ENCODE measurements at places on chromosomes 3 and 15.

GRCh38 chr15:40838756-40839155 is 5.1 kb upstream of the SPINT1 start:
- DNase-seq: no peak

DNA sequence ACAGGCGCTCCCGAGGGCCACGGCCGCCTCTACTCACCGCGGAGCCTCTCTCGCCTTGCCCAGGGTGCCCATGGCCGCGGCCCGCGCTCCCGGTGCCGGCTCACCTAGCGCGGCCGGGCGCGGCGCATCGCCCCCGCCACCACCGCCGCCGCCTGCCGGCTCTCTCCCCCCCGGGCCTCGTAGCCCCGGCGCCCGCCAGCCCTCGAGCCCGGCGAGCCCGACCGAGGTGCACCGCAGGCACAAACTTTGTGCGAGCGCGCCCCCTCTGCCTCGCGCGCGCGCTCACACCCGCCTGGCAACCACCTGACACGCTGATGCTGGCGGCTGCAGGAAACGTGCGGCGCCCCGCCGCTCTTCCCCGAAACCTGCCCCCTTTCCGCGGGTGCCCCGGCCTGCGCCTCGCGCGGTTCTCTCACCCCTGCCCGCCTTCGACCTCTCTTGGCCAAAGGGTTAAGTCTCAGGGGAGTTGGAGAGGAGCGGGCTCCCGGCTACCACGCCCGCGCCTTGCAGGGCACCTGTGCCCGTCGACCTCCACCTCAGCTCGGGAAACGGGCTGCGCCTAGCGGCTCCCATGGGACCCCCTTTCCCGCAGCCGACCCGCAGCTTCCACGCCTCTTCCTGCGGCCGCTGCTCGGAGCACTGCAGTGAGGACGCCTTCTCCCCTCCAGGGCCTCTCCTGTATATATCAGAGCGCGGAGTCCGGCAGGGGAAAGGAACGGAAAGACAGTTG is at the start of gene RASGRP1:
TSS of gene RASGRP1 (minus strand) at position 258 of the 730 bp plus-strand sequence. CDS start at position 72, 186 bp downstream.
- peak; percentile 45 for DNase-seq

GRCh38 chr15:60070838-60071493 is 66.9 kb downstream of the FOXB1 start:
- peak; percentile 92 for DNase-seq

- DNase-seq: no peak
Measured at GRCh38 chr15:25937796-25938195, 74.7 kb upstream of the ATP10A start.

GRCh38 chr3:30286811-30287210 is 319.6 kb upstream of the TGFBR2 start:
- peak; percentile 39 for DNase-seq

- DNase-seq: peak; percentile 82
Measured at GRCh38 chr3:24128199-24129005, 183.3 kb downstream of the NR1D2 start.

DNA sequence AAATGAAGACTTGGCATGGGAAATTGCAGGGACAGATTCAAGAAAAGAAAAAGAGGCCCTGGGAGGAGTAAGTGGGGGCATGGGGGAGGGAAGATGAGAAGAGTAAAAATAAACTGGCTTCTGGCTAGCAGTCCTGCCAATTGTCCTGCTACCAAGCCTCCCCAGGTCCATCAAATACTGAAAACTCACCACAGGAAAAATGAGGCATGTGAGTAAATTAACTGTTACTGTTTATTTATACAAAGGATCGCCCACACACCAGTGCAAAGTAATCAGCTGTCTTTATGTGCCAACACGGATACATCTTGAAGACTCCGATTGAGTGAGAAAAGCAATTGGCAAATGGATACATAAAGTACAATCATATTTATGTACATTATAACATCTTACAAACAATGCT is 10.7 kb upstream of the KLHL25 start:
- DNase-seq: no peak

DNA sequence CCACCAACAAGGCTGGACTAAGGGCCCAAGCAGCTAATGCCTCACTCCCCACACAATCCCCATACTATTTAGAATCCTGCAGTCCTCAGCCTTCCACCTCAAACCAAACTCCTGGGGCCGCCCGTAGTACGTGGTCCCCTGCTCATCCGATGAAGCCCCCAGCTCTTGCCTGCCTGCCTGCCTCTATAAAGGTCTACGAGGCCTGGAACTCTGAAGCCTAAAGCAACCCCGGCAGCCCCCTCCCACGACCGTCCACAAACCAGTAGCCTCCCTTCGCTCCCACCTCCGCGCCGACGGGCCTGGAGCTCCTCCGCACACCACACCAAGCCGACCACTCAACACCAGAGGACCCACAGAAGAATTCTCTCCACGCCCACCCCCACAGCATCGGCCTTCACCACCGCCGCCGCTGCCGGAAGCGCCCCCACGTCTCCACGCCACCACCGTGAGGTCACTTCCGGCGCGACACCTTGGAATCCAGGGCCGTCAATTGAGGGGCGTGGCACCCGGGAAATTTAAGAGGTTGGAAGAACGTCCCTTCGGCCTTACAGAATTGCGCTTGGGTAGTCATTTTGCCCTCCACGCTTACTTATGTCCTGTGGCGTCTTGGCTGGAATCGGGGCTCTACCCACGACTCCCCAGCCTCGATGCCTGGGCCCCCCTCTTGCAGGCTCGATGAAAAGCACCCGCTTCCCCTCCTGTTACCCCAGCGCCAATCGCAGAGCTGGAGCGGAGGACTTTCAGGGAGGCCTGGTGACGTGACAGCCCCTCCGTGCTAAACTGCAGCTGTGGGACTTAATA is at the start of gene EDC3:
TSS of gene EDC3 (minus strand) at position 428 of the 801 bp plus-strand sequence. CDS start 20,900 bp downstream, outside the sequence.
- peak; percentile 84 for DNase-seq

GRCh38 chr3:138833899-138834595 is 681 bp downstream of the PIK3CB start:
- peak; percentile 18 for DNase-seq

- DNase-seq: no peak
Measured at GRCh38 chr3:46132565-46132964, 75.5 kb downstream of the CCR1 start.

GRCh38 chr3:173743111-173743510 is 345.6 kb downstream of the NLGN1 start:
- DNase-seq: peak; percentile 43

GRCh38 chr3:153978006-153978405 is 143.2 kb upstream of the ARHGEF26 start:
- DNase-seq: no peak

GRCh38 chr3:123949641-123950040 is 11.4 kb downstream of the CCDC14 start:
- peak; percentile 42 for DNase-seq

DNA sequence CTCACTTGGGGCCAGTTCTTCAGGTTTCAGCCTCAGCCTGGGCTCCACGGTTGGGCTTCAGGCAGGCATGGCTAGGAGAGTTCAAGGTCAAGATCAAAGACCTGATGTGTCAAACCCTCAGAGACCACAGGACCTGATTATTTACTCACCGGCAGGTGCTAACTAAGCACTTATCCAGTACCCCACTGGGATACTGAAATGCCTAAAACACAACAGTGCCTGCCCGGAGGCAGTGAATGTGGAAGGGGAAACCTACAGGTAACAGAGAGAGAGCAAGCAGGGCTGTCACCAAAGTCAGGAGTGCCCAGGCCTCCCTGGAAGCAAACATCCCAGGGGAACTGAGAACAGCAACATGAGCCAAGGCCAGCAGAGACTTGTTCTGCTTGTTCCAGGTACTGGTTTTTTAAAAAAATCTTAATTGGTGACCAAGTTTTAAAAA is 6.7 kb downstream of the IDH2 start:
- no peak for DNase-seq

DNA sequence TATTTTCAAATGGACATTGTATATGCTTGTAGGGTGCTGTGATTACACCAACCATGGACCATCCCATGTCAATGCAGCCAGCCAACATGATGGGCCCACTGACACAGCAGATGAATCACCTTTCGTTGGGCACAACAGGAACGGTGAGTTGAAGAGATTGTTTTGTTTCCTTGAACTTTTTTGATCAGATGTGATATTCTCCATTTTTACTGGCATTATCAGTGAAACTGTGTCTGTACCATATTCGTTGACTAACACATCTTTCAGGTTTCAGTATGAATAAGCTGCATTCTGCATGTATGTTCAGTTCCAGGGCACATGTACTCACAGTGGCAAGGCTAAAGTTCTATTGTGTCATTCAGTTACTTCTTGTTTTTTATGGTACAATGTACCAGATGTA is 655.2 kb downstream of the RBMS3 start:
- DNase-seq: no peak

GRCh38 chr3:107235193-107235927 is 141.9 kb upstream of the CCDC54 start:
- peak; percentile 32 for DNase-seq

- DNase-seq: peak; percentile 21
Measured at GRCh38 chr15:77138167-77138522, 67.2 kb upstream of the TSPAN3 start.

- peak; percentile 70 for DNase-seq
Measured at GRCh38 chr15:55993804-55994560, 570 bp upstream of the NEDD4 start.

- DNase-seq: no peak
Measured at GRCh38 chr3:155420881-155421486, 127.5 kb upstream of the STRIT1 start.

DNA sequence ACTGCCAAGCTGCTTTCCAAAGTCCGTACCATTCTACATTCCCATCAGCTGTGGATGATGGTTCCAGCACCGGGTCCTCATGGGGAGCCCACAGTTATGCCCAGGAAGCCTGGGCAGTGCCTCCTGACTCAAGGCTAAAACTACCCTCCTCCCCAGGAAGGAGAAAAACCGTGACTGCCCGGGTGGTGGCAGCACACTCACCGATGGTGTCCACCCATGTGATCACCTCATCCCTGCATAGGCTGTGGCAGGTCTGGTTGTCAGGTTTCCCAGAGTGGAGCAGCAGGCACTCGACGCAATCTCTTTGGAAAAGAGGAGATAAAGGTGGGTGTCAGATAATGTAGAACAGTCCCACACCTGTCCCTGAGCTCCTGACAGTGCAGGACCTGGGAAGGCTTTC is 38.6 kb downstream of the UMPS start:
- DNase-seq: no peak

- DNase-seq: no peak
Measured at GRCh38 chr15:46121441-46121840, 486.6 kb downstream of the SQOR start.

- DNase-seq: no peak
Measured at GRCh38 chr15:62807539-62808130, 234.9 kb upstream of the TPM1 start.

- DNase-seq: no peak
Measured at GRCh38 chr3:31223278-31223677, 309.4 kb upstream of the STT3B start.

DNA sequence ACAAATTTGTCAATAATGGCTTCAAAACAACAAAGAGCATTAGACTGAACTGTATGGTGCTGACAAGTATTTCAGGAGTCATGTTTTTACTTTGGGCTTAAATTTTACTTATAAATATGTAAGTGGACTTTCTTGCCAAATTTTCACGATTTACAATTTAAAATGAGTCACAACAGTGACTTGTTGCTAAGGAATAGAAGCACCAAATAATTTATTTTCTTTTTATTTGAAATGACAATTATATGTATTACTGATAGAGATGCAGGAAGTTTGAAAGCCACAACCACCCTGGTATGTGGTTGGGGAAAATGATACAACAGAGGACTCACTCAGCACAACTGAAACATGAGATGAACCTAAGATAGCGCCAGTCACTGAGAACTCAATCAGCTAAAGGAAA is 90.3 kb downstream of the FMN1 start:
- DNase-seq: peak; percentile 90

Data from HCEC 1CT (cell line).